Occipital lobe (tissue), 3 donors: ENCODE measurements at places on chromosomes 11 and 22.

DNA sequence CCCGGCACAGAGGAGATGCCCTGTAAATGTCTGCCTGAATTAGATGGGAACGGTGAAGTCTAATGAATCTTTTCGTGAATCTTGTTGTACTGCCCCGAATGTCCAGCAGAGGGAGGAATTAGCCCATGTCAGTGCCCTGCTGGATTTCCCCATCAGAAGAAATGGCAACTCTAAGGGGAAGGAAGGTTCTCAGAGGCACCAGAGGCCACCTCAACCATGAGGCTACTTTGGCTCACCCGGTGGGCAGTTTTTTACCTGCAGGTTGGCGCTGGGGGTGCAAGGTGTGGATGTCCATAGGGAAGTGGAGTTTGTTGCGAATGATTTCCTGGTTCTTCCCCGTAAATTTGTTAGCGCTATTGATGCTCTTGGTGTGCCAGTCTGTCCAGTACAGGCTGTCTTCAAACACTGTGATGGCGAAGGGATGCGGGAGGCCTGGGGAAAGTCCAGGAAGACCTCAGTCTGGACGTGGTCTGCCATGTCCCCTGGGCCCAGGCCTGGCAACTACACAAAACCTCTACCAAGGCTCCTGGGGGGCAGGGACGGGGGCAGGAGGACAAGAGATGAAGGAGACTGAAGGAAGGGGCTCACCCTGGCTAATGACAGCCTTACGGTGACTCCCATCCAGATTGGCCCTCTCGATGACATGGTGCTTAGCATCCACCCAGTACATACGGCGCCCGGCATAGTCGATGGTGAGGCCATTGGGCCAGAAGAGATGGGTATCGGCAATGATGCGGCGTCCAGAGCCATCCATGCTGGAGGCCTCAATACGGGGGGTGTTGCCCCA, 28.5 kb downstream of the LRP4 start:
- DNase-seq: peak; percentile 62

- DNase-seq: no peak
Measured at GRCh38 chr11:18608376-18608775, 8.8 kb downstream of the MISFA start.

DNA sequence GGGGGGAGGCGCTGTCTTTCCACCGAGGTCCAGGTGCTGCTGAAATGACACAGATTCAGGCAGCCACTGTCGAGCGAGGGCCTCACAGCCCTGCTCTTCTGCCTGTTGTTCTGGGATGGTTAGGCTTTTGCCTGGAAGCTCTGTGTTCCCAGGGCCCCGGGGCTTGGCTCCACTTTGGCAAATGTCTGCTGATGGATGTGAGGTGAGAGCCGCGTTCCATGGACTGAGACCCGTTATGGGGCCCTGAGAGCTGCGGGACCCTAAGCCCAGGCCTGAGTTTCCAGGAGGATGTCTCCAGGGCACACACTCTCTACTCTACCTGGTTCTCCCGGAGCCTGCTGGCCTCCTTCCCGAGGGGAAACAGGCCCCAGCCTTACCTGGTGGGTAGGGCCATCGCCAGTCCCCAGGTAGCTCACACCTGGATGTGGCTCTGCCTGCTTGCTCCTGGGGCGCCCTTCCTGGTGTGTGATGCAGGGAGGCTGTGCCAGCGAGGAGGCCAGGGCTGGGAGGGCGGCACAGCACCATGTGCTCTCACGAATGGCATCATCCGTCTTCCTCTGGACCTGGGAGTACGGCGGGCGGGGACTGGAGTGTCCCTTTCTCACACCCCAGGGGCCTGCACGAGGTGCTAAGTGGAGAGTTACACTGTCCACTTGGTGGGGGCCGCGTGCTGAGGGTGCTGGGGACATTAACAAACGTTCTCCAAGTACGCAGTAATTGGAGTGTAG, 435.5 kb downstream of the TBC1D22A start:
- no peak for DNase-seq

DNA sequence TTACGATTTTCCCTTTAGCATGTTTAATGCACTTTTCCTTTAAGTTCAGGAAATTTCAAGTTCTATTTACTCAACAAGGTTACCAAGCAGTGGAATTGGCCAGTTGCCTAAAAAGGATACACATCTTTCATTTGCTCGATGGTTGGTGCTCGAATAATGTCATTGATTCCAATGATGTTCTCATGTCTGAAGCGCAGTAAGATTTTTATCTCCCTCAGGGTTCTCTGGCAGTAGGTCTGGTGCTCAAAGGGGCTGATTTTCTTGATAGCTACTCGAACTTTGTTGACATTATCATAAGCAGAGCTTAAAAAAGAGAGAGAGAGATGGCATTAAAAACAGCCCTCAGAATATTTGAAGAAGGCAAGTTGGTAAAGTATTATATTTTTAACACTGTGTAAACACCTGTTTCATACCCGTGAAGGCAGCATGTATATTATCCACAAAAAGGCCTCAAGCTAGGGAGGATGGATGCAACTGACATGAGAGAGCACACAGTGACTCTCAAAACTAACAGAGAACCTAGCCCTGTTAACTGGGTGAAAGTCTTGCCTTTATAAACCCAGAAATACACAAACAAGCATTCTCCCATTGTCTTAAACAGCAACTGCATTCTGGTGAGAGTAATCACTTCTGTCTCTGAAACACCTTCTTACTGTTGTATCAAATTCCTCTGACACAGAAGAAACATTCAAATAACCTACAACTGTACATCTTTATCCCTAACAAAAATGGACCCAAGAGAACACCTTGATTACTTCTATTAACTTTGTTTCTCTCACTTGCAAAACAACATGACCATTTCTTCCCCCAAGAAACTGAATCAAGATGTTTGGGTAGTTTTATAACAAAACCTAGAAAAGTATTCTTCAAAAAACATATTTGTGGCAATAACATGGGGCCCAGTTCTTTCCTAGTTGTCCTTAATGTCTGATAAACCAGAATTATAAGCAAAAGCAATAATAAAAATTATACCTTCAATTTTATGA, 59.6 kb downstream of the MAPK1 start:
- DNase-seq: no peak

GRCh38 chr11:16403851-16404250, 47.5 kb upstream of the SOX6 start:
- DNase-seq: no peak

- DNase-seq: no peak
Measured at GRCh38 chr11:133215596-133216230, 316.6 kb downstream of the OPCML start.

DNA sequence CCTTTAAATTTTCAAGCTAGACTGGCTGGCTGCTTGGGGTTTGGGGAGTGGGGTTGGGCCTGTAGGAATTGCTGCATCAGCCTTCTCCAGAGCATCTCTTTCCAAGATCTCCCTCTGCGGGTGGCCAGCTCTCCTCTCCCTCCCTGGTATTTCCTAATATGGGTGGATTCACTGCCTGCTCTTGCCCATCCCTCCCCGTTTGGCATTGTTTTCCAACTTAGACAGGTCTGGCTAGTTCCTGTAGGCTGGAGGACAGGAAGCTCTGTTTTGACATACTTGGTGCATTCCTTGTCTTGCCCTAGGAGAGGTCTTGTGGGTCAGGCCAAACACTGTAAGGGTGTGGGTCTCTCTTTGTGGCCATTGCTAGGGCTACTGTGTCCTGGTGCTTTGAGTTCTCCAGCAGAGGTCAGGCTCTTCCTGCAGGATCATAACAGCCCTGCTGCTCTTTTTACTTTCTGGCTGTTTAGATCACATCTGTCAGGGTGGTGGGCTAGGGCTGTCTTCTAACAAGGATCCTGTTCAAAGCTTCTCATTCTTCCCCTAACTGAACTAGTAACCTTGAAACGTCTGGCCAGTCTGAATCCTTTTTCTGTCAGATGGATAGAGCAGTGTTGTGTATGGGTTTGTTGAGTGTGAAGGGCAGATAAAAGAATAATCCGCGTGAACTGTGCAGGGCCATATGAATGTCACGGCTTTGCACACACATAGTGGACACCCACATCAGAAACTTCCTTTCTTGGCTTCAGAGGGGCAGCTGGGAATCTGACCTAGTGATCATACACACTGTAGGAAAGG, 18.3 kb upstream of the MICALL1 start:
- no peak for DNase-seq

- no peak for DNase-seq
Measured at GRCh38 chr11:38013157-38013556, 1415.1 kb upstream of the RAG2 start.
